ENCODE measurements at places on chromosomes 2 and 18. TPM values are rescaled to one million over a fixed set of nuclear protein-coding genes. Genes with fewer than 3 reads are reported as not detected.

- DNase-seq, result no peak
Observed at GRCh38 chr2:3204031-3204821, 173.4 kb downstream of the EIPR1 start.

DNA sequence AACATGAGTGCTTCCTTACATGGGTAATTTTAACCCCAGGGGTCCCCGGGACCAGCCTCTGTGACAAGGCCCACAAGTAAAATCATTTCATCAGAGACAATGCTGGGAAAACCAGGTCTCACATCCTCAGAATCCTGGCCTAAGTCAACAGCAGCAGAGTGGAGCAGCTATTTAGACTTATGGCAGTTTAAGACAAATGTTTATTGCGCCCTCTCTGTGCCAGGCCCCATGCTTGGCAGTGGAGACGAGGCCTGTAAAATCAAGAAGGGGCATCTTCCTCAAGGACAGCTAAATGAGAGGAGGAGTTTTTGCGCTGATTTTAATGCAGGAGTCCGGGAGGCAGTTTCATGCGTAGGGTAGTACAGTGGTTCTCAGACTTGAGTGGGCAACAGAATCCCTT lies 56.0 kb upstream of the ACAA2 start:
- DNase-seq, result no peak

CAVIN2 gene
- total RNA-seq, result 32.9 TPM

CD28 gene
- total RNA-seq, result 0.32 TPM

SERPINB12 gene
- total RNA-seq, result not detected

DES gene
- 41.5 TPM for total RNA-seq

DNA sequence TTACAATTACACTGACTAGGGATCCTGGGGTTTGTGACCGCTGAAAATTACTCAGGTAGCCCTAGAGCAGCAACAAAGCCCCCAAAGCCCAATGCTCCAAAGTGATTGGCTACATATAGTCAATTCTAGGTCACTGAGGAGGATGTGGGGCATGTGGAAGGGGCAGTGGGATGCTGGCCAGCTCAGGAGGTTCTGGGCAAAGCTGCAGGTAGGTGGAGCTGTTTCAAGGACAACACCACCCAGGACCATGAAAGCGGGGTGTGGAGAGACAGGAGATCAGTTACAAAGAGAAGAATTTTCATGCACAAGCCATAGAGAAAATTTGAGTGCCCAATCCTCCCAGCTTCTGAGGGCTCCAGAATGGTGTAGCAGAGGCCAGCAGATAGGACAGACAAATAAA lies 75.0 kb upstream of the CCDC85A start:
- DNase-seq, result no peak

DNA sequence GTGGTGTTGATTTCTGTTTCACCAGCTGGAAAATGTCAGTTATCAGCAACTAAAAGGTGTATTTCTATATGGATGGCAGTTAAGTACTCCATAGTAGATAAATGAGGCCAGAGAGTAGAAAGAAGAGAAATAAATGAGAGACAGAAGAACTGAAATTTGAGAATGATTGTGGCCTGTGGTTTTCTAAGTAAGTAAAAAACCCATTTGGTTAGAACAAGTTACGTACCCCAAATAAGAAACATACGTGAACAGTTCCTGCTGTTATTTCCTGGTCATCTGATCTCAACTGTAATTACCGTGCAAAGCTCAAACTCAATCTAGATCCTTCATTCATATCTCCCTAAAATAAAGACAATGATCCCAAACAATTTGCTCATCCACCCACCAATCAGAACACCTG lies 181.3 kb downstream of the PID1 start:
- no peak for DNase-seq

DNA sequence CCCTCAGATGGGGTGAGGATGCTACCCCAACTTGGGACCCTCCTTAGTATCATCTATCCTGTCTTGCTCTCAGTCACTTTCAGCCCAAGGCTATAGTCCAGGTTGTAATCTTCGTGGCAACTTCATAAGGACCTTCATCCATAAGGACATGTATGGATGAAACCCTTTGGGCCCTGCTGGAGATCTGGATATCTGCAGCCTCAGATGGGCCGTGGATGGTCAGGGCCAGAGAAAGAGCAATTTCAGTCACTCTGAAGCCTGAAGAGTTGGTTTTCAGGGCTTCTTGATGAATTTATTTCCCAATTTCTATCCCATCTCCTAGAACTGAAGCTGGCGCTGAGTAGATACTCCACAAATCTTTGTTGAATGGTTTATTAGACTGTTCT lies 28.7 kb downstream of the RHOB start:
- no peak for DNase-seq

ITGB6 gene
- not detected for total RNA-seq

GRCh38 chr18:926946-927345 lies 22.3 kb downstream of the ADCYAP1 start:
- no peak for DNase-seq

DNA sequence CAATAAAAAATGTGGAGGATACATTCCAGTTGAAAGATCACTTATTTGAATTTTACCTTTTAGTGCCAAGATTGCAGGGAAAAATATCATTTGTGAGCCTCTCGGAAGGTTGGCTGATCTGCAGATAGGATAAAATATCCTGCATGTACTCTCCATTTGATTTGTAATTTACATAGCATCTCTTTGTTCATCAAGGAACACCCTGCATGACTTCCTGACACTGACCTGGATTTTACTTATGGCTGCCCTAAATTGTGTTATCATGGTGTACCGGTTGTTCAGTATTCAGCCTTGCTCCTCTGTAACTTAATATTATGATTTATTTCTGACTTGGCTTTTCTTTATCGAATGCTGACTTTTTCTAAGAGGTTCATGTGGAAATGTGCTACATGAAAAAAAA lies 226.4 kb downstream of the PIK3C3 start:
- DNase-seq, result no peak

DNA sequence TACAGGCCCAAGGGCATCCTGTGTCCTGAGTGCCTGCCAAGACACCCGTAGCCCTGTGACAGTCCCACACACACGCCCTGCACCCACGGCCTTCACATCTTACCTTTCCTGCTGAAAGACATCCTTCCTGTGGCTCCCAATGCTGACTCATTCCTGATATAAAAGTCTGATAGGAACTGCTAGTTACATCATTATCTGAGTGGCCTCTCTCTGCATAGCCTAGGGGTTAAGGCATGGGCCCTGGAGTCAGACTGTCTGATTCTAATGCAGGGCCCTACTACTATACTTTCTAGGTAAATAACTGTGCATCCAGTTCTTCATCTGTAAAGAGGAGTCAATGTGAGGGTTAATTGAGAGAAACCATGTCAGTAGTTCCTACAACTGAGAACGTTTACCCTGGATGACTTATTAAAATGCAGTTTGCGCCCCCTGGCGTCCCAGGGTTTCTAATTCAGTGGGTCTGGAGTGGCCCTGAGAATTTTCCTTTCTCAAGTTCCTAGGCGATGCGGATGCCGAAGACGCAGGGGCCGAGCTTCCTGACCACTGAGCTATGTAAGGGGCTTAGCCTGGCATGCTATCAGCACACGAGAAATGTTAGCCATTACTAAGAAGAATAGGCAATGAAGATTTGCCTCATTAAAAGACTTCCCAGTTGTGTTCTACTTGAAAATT lies 6.0 kb upstream of the GPR45 start:
- DNase-seq, result peak; percentile 92

DNA sequence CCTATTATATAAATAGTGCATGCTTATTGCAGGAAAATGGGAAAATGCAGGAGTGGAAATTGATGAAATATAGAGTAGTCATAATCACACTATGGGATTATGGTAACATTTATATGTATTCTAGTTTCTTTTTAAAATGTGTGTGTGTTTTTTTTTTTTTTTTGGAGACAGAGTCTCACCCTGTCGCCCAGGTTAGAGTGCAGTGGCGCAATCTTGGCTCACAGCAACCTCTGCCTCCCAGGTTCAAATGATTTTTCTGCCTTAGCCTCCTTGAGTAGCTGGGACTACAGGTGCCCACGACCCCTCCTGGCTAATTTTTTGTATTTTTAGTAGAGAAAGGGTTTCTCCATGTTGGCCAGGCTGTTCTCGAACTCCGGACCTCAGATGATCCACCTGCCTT lies 47.0 kb downstream of the BIRC6 start:
- no peak for DNase-seq

DNA sequence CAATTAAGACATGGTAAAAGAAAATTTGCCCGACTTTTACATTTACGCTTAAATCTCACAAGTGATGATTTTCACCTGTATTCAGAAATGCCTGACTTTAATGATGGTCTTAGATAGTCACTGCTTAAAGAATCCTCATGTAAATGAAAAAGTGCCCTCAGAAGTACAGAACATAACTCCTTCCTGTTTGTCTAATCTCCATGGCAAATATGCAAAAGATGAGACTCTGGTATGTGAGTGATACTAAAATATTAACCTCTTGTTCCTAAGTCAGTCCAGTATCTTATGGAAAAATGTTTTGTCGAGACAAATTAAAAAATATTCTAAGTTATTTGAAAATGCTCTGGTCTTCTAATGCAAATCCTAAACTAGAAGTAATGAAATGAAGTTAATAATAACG lies 29.2 kb downstream of the KCTD1 start:
- DNase-seq, result no peak

DNA sequence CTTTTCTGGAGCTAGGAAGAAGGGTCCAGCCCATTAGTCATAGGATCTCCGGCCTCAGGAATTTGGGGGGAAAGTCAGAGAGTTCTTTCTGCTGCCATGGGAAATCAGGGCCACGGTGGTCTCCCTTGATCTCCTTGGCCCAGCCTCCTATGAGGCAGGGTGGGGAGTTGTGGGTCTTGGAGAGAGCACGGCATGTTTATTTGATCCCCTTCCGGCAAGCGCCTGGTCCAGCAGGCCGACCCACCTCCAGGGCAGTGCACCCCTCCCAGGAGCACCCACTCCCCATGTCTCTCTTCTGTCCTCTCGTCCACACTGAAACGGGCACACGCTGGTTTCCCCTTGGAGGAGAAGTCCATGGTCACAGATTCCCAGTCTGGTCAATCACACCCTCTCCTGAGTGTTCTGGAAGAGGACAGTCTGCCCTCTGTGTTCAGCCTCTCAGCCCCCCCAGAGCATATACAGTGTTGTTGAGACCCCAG lies 464.6 kb upstream of the HS6ST1 start:
- no peak for DNase-seq

LRRC30 gene
- not detected for total RNA-seq

- DNase-seq, result peak; percentile 61
Observed at GRCh38 chr2:47034973-47035609, 119.5 kb upstream of the MCFD2 start.

DNA sequence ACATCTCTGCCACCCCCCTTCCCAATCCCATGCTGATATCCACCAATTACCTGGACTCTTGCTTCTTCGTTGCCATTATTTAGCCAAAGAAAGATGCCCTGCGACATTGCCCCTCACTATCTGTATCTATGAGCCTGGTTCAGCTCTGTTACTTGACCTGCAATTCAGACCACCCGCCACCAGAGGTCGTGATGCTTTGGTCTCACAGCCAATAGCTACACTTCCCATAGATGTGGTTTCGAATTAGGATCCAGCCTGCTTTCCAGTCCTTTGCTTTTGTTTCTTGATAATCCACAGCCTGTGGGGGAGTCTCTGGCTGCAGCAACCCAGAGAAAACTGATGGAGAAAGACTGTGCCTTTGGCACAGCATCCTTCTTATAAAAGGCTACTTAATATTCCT lies 239.4 kb downstream of the KLHL29 start:
- DNase-seq, result no peak

LIPG gene
- total RNA-seq, result 2.8 TPM

EML6 gene
- total RNA-seq, result 6.5 TPM

- DNase-seq, result peak; percentile 52
Observed at GRCh38 chr2:25982273-25982967, at the start of gene KIF3C. Gene KIF3C (minus strand): TSS chr2:25982497. CDS start chr2:25981917, 580 bp downstream.

- DNase-seq, result no peak
Observed at GRCh38 chr18:13051159-13051558, 60.0 kb downstream of the CEP192 start.
